Glutamatergic neuron (in vitro differentiated cells): ENCODE measurements at places on chromosomes 5 and 9. TPM values are rescaled to one million over a fixed set of nuclear protein-coding genes. Genes with fewer than 3 reads are reported as not detected.

DNA sequence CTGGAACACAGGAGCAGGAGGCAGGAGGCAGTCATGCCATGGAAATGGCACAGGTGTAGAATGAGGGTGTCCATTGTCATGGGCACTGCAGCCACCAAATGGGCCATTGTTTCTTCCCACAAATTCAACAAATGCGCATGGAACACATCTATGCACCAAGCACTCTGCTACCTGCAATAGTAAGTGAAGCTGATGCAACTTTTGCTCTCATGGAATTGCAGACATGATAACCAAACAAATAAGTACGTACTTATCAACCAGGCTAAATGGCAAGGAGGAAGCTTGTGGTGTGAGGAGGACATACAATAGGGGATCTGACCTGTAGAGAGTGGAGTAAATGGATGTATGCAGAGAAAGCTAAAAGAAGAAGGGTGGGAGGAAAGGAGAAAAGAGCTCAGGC lies 116.8 kb downstream of the TRIM36 start:
- DNase-seq = no peak

The LRRC70 gene
- 0.91 TPM for total RNA-seq

The FGF1 gene
- total RNA-seq = not detected

GRCh38 chr9:90085633-90086032 lies 480.8 kb downstream of the GADD45G start:
- no peak for DNase-seq

GRCh38 chr9:107118863-107119624 lies 164.0 kb upstream of the RAD23B start:
- DNase-seq = no peak
